Cortex of kidney (tissue), 1 donor: ENCODE measurements at places on chromosomes 2 and 18.

DNA sequence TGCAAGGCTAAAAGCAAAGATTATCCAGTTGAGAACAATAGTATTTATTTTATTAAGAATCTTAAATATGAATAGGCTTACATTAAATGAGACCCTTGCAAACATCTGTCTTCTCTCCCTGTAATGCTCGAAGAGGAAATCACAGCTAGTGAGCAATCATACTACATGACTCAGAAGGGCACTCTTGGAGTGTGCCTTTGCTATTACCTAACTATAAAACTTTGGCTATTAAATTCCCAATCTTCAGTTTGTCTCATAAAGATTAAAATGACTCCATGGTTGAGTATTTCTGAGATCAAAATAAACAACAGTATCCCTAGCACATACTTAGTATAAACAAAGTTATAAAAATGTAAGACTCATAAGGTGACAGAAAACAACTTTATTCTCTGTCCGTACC, 296.9 kb downstream of the KCNJ3 start:
- no peak for DNase-seq

DNA sequence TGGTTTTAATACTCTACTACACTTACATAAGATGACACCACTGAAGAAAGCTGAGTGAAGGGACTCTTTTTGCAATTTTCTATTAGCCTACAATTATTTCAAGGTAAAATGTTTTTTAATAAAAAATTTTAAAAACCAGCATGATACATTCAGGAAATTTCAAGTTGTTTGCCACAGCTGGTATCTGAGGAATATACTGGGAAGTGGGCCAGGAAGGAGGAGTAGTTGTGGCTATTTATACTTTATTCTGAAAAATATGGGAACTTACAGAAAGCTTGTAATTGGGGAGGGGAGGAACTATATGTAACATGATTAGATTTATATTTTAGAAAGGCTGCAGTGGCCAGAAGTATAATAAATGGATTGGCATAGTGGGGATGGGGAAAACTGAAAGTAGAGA, 40.8 kb downstream of the WDR35 start:
- no peak for DNase-seq

GRCh38 chr18:3074087-3074486, 61.1 kb upstream of the LPIN2 start:
- no peak for DNase-seq

- DNase-seq = no peak
Observed at GRCh38 chr2:172247203-172247602, 144.5 kb upstream of the DLX2 start.

- no peak for DNase-seq
Observed at GRCh38 chr2:127651971-127652550, 6.1 kb downstream of the GPR17 start.

DNA sequence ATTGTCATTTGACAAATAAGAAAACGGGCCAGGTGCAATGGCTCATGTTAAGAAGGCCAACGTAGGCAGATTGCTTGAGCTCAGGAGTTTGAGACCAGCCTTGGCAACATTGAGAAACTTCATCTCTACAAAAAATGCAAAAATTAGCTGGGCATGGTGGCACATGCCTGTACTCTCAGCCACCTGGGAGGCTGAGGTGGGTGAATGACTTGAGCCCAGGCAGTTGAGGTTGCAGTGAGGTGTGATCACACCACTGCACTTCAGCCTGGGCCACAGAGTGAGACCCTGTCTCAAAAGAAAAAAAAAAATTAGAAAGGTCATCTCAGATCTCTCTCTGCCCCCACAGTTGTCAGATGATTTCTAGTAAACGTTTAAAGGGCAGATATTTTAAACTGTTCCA, 4.4 kb downstream of the SESTD1 start:
- DNase-seq = no peak

DNA sequence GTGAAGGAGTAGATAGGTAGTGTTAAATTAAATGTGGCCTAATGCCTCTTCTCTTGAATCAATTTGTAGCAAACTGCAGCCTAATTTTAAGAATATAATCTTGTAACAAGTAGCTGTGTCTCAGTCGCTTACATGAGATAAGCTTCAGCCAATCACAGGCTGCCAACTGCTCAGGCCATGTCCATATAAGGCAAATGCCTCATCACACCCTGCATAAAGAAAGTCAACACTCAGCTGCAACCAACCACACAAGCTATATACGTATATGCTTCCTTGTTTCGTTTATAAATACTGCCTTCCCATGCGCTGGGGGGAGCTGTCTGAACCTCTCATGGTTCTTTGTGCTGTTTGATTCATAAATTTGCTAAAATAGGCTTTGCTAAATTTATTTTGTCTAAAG, 476.3 kb downstream of the TRIB2 start:
- DNase-seq = no peak

DNA sequence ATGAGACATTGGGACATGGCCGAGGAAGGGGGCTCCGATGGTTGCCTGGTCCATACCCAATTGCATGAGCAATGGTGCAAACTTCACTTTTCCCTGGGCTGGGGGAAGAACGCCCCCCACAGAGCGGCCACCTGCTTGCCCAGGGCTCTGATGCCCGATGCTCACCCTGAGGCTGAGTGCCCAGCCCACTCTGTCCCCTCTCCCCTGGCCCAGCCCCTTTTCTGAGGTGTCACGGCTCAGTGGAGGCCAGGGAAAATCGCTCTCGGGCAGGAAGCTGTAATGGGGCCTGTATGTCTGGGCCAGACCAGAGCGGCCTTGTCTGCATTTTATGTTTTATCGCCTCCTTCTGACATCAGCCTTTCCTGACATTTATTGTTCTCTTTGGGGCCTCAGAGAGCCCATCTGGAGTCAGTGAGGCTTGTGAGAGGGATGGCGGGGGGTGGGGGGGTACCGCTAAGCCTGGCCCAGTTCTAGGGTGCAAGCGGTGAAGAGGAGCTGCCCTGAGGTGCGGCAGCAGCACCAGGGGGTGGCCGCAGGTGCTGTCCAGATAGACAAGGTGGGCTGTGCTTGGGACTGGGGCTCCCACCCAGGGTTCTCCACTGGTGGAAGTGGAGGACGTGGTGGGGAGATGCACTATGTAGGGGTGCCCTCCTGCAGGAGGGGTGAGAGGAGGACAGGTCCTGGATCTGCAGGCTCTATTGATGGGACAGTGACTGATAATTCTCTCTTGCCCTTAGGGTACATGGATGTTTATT, 46.2 kb downstream of the INHBB start:
- no peak for DNase-seq

DNA sequence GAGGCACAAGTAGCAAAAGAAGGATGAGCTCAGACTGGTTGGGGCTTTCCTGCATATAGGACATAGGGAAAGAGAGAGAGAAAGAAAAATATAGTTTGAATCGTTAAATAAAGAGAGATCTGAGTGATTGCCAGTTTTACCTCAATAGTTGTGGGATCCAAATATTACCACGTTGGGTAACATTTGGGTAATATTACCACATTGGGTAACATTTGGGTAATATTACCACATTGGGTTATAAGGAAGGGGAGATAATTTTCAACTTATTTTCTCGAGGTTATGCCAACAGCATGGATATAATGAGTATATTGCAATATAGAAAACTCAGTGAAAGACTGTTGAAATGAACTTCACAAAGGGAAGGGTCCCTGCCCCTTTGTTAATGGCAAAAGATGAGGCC, 20.7 kb downstream of the SP140 start:
- no peak for DNase-seq

- DNase-seq = no peak
Observed at GRCh38 chr2:151869291-151869690, 41.1 kb upstream of the ARL5A start.

DNA sequence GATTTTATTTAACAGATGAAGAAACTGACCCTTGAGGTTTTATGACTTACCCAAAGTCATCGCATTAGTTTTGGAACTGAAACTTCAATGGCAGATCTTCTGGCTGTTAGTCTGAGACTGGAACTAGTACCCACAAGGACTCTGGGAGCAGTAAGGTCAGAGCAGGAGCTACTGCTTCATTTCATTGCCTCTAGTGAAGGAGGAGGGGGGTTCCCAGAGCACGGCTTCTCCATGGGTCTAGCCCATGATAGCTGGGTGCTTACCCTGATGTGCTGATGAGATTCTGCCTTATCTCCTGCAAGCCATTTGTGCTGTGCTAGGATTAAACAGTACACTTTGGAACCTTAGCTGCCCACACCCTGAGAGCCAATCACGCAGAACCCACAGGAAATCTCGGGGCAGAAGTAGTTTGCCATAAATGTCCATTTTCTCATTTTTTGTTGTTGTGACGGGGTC, 5.4 kb upstream of the RNASEH1 start:
- no peak for DNase-seq

GRCh38 chr18:59358712-59359575, at the start of gene LMAN1:
Gene LMAN1, minus strand, starts transcription at chr18:59359265. Its CDS starts 21 bp downstream, at chr18:59359244.
- peak; percentile 40 for DNase-seq

GRCh38 chr18:72410399-72410798, 133.7 kb downstream of the CBLN2 start:
- DNase-seq = no peak
